ENCODE measurements at places on chromosomes 12 and 14.

DNA sequence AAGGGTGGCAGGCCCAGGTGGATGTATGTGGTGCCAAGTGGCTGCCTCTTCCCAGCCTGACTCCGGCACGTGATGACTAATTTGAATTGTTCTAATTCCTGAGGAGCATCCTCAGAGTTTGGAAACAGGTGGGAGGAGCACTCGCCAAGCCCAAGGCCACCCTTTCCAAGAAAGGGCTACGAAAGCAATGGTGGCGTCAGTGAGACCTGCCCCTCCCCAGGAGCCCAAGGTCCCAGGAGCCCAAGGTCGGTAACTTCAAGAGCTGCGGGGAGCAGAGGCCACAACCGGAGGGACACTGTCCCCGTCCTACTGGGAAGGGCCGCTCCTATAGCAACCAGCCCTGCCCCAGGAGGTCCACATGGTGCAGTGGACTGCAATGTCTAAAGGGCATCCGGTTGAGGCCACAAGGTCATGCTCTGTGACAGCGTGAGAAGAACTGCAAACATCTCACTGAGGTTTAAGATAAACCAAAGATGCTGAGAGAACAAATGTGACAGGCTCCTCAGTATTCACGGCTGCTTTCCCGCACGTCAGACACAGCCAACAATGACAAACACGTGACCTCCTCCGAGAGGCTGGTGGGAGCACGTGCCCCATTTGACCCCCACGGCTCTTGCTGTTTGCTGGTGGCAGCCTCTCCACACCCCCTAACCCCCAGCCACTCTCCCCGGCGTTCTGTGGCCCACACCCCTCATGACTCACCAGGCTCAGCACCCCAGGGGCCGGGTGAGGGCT, 79.6 kb downstream of the ITPK1 start:
- DNase-seq = no peak

- peak; percentile 75 for DNase-seq
Measured at GRCh38 chr12:54984658-54985376, at the start of gene TESPA1. Gene TESPA1, minus strand, starts transcription at chr12:54984762. Its CDS starts 10,200 bp downstream, at chr12:54974562.

DNA sequence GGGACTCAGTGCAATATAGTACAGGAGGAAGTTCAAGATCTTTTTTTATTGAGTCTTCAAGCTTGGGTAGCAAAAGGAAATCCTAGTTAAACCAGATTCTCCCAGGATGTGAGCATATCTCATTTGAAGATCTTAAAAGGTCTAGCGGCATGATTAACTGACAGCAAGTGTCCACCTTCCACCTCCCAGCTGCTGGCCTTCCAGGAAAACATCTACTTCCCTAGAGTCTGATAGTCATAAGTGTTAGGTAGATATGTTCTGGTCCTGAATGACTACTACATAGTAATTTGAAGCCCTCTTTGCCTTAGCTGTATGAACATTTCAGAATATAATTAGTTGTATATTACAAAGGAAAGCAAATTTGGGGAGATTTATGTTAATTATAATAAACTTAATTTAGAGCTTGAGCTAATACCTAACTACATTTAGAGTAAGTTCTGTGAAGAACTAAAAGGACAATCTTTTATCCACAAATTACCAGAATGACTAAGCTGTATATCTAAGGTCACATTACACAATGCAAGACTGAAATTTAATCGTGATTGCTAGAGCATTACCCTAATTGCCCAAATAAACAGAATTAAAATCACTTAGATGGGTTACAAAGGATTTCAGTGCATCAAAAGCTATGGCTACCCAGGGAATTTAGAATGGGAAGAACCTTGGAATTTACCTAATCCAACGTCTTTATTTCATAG, 9.9 kb downstream of the LGR5 start:
- no peak for DNase-seq

- no peak for DNase-seq
Measured at GRCh38 chr14:22844221-22845102, 8.1 kb downstream of the MMP14 start.

- no peak for DNase-seq
Measured at GRCh38 chr12:19894050-19894449, 454.8 kb downstream of the AEBP2 start.

- no peak for DNase-seq
Measured at GRCh38 chr14:90381011-90381786, 15.6 kb upstream of the CALM1 start.

GRCh38 chr14:34700622-34701130, 13.7 kb downstream of the CFL2 start:
- no peak for DNase-seq

GRCh38 chr14:96584199-96584906, 82.2 kb downstream of the PAPOLA start:
- peak; percentile 17 for DNase-seq
